ENCODE measurements at places on chromosomes 6 and 20.

DNA sequence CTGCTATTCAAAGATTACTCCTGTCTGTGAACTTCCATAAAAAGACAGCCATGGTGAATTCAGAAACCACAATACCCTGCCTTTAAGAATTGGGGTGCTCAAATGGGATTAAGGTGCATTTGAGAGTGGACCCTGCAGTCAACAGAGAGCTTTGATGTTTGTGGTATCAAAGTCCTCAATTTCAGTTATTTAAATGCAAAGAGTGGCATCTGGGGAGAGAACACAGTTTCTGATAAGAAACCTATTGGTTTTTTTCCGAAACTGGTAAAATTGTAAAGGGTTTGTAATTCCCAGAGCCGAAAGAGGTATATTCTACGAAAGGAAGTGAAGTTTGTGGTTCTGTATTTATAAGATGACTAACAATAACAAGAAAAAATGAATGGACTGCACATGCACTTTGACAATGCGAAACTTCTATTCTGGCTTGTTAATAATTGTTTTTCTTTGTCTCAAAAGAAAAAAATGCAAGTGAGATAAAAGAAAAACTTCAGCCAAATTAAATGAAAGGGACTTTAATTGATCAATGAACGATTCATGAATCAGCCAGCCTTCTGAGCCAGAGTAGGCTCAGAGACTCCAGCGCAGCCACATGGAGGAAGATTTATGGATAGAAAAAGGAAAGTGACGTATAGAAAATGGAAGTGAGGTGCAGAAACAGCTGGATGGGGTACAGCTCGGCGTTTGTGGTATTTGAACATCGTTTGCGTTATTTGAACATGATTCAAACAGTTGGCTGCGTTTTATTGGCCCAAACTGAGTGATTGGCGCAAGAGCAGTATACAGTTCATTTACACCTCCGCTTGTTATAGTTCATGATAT lies 70.5 kb upstream of the DUSP22 start:
- DNase-seq, result no peak

GRCh38 chr6:5365436-5366195 lies 104.3 kb downstream of the FARS2 start:
- DNase-seq, result no peak

DNA sequence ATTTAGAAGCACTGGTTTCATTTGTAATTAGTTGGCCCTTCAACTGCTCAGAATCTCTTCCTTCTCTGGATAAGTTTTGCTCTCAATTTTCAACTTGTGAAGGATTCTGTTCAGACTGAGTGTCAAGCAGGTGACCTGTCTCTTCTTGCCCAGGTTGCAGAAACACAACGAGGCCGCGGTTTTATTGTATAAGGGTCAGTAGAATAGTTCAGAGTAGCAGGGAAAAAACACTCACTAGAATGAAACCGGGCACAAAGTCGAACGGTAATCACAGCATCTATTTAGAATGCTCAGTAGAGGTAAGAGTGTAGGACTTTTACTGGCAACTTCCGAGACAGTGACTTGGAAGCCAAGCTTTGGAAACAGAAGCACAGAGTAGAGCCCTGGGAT lies 17.9 kb upstream of the GFOD1 start:
- no peak for DNase-seq

DNA sequence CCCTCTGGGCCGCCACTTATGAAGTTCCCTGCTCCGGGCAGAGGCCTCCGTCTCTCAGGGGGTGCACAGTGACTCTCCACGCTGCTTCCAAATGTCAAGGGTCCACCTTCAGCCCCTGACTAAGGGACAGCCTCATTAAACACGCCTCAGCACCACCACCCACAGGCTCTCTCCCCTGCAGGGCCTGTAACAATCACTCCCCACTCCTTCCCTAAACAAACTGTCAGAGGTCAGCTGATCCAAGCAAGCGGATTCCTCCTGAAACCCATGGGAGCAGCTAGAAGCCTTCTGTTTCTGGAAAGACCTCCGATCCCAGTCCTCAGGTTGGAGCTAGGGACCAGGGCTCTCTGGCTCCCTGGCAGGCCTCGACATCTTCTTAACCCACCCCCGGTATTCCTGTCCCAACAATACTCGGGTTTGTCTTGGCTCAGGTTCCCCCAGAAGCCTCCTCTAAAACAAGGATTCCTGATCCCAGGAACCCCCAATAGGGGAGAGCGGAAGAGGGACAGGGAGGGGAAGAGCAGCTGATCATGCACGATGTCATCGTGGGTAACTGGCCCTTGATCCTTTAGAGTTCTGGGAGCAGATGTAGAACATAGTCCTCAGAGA lies 181.0 kb downstream of the ZNF217 start:
- DNase-seq, result no peak

GRCh38 chr6:87152526-87152955 lies 2.8 kb upstream of the ZNF292 start:
- DNase-seq, result no peak

Measured in stimulated activated naive CD8-positive, alpha-beta T cell treated with anti-CD3 and anti-CD28 coated beads, Interleukin-15, Interleukin-2, amounts not matched to agents 100 U/mL and 50 U/mL, for 24 hours (primary cell).